ENCODE measurements at places on chromosomes 4 and X.
A peak's percentile ranks its signal among the peaks of the same experiment; 100 is the strongest.

GRCh38 chr4:90181644-90182043 is 54.5 kb downstream of the CCSER1 start:
- no peak for DNase-seq

GRCh38 chr4:55517526-55518229 is 29.0 kb downstream of the CLOCK start:
- no peak for DNase-seq

GRCh38 chrX:323721-324628 is 5.4 kb upstream of the GTPBP6 start:
- DNase-seq, result peak; percentile 47

- DNase-seq, result no peak
Observed at GRCh38 chrX:40440866-40441265, 139.9 kb upstream of the ATP6AP2 start.

- no peak for DNase-seq
Observed at GRCh38 chrX:41116948-41117347, 31.7 kb downstream of the USP9X start.

GRCh38 chrX:46913667-46914066 is 1.4 kb downstream of the JADE3 start:
- DNase-seq, result no peak

DNA sequence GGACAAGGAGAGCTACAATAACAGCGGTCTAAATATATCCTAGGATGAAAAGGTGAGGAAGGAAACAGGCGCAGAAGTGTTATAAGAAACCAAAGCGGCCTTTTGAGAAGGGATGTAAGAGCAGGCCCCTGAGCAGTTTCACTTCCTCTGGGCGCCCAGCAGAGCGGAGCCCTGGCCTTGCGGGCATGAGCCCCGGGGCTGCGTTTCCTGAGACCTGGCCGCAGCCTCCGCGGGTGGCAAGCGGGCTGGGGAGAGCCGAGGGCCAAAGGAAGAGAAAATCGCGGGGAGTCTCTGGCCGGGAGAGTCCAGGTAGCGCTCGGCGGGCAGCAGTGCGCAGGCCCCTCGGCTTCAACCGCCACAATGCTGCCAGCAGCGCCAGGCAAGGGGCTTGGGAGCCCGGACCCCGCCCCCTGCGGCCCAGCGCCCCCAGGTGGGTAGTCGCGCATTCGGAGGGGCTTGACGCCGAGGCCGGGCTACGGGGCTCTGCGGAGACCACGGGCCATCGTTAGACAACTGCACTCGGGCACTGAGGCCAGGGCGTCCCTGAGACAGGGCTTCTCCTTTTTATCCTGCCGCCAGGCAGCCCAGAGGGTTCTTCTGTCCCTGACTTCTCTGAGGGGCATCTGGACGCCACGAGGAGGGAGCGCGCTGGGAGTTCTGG is at the start of gene BANK1:
Gene BANK1 (plus strand): TSS at position 210 of the 661 bp plus-strand sequence. CDS start 151 bp downstream, at position 361.
- no peak for DNase-seq

DNA sequence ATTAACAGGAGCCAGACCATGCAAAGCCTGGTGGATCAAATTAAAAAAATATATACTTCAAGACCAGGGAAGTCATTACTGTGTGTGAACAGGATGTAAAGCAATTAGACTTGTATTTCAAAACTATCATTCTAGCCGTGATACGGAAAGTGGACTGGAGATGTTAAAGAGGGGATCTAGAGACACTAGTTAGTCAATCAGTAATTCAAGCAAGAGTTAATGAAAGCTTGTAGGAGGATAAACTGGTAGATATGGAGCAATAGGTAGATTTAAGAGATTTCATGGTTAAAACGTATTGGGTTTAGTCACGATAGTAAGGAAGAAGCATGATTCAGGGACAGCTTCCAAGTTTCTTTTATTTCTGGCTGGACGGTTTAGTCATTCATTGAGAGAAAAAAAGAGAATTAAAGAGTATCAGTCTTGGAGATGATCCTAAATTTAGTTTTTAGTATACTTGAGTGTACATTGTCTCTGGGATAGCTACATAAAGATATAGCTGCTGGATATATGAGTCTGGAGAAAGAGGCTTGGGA is 3.9 kb downstream of the MAD2L1 start:
- DNase-seq, result no peak

- DNase-seq, result no peak
Observed at GRCh38 chr4:5184606-5185005, 133.3 kb downstream of the STK32B start.

DNA sequence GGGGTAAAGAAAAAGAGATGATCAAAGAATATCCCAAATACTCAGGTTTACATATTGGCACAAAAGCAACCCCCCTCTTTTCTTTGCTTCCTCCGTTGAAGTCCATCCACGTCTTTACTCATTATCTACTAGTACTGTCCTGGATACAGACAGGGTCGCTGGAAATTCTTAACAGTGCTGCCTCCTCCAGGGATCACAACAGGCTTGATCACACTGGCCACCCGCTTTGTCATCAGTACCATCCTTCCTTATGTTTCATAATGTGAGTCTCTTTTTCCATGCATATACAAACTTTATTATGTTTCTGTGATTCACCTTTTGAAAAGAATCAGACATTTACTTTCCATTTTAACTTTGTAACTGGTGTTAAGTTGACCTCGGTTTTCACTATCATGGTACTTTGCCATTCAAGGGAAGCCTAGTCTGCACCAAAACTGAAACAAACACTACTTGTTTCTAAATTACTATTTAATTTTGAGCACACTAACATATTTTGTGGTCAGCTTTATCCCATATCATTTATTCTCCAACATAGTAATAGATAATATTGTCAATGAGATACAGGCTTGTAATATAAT is 387.5 kb upstream of the PPP1R2C start:
- DNase-seq, result no peak

DNA sequence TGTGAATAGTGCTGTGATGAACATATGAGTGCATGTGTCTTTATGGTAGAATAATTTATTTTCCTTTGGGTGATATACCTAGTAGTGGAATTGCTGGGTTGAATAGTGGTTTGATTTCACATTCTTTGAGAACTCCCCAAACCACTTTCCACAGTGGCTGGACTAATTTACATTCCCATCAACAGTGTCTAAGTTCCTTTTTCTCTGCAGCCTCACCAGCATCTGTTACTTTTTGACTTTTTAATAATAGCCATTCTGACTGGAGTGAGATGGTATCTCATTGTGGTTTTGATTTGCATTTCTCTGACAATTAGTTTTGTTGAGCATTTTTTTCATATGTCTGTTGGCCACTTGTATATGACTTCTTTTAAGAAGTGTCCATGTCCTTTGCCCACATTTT is 29.1 kb downstream of the JADE3 start:
- no peak for DNase-seq

- no peak for DNase-seq
Observed at GRCh38 chrX:850471-850916, 219.9 kb downstream of the SHOX start.

DNA sequence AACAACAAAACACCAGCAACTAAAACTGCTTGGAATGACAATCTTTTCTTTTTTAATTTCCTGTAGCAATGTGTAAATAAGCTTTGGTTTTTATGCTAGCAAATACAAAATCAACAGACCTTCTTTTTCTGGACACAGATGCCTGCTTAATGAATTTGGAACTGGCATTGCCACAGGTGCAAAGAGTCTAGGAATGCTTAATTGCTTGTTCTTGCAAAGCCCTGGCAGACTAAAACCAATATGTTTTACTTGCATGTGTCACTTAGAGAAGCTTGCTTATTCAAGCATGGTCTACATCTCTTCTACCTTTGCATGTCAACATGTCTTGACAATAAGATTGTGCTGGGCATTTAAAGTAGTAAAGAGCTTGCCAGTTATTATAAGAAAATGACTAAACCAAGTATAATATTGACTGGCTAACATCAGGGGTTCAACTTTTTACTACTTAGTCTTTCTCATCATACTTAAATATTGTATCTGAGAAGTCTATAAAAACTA is 656.7 kb upstream of the NDST4 start:
- DNase-seq, result no peak

DNA sequence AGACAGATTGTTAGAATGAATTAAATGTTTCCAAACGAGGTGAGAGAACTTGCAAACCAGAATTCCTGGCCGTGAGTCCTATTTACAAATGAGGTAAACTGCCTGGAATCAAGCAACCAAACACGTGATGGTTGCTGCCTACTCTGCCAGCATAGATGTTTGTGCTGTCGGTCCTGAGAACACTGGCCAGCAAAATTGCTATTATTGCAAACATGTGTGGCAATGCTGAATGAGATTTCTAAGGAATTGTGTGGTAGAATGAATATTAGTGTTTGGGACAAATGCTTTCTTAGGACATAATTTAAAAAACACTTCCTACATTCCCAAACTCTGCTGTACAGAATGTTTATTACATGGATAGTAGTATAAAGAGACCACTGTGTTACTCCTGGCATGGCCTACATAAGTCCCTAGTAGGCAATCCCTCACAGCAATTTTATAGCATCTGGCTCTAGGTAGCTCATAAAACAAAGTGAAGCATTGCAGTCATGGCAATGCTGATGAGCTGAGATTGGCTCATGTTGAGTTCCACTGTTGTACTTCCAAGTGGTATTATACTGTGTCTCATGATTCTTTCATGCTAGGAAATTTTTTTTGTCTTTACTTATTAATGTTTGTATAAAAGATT is 605.2 kb upstream of the EPHA5 start:
- no peak for DNase-seq

DNA sequence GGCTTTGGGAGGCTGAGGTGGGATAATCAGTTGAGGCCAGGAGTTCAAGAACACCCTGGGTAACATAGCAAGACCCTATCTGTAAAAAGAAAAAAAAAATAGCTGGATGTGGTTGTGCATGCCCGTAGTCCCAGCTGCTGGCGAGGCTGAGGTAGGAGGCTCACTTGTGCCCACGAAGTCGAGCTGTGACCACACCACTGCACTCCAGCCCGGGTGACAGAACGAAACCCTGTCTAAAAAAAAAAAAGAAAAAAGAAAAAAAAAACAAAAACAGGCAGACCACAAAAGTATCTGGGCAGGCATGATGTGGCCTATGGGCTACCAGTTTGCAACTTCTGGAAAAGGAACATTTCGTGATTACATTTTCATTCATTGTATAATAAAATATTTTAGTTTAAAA is 38.1 kb upstream of the RASGEF1B start:
- DNase-seq, result no peak

- DNase-seq, result no peak
Observed at GRCh38 chrX:136879001-136879687, 1.4 kb downstream of the RBMX start.

DNA sequence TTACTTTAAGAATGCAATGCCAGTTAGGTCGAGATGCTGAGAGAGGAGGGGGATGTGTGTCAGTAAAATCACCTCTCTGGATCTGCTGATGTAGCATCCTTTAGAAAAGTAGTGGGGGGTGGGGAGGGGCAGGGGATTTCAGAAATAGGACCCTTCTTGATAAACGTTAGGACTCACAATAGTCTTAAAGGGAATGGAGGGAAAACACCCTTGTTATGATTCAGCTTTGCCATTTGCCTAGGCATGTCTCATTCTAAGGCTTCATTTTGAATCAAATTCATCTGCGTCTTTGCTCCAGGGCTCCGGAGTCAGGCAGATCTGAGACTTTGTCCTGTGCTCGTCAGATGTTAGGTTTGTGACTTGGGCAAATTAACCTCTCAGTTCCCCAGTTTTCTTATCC is 879 bp downstream of the SH2D1A start:
- DNase-seq, result peak; percentile 46

GRCh38 chr4:144787365-144788258 is 141.7 kb downstream of the HHIP start:
- DNase-seq, result no peak

DNA sequence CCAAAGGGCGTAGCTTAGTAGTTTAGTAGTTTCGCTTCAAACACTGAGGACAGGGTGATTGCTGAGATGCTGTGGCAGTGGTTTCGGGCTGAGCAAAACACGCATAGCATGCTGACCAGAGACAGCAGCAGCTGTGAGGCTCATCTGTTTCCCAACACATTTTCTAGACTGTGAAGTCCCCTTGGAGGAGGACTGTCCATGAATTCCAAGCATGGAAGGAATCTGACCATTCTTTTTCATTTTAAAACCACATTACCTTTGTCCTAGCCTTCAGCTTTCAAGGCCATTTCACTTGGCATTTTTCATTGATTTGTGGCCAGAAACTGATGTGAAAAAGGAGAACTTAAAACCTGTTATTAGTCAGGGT is 240.9 kb downstream of the PALLD start:
- no peak for DNase-seq

DNA sequence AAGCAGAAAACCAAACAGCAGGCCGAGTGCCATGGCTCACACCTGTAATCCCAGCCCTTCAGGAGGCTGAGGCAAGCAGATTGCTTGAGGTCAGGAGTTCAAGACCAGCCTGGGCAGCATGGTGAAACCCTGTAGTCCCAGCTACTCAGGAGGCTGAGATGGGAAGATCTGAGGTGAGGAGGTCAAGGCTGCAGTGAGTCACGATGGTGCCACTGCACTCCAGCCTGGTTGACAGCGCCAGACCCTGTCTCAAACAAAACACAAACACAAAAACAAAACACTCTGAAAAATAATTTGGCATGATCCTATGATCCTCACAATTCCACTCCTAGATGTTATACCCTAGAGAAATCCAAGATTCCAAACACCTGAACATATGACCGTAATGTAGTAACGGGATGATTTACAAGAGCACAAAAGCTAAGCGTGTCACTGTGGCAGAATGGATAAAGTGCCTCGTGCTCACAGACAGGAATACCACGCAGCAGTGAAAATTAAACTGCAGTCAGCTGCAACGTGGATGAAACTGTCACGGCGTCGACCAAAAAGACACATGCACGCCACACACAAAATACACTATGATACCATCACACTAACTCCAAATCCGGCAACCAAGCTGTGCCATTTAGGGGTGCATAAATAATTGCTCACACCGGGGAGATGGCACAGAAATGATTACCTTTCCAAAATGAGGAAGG is 1.7 kb downstream of the NELFA start:
- no peak for DNase-seq

- no peak for DNase-seq
Observed at GRCh38 chr4:173051716-173052115, 116.9 kb upstream of the GALNT7 start.

- peak; percentile 25 for DNase-seq
Observed at GRCh38 chrX:73214426-73215094, at the start of gene NAP1L2. NAP1L2 (minus strand) TSS chrX:73214851; CDS start chrX:73214492, 359 bp downstream.

- no peak for DNase-seq
Observed at GRCh38 chr4:37674439-37674838, 11.7 kb downstream of the RELL1 start.

- no peak for DNase-seq
Observed at GRCh38 chr4:54657185-54657550, 589 bp upstream of the KIT start.

DNA sequence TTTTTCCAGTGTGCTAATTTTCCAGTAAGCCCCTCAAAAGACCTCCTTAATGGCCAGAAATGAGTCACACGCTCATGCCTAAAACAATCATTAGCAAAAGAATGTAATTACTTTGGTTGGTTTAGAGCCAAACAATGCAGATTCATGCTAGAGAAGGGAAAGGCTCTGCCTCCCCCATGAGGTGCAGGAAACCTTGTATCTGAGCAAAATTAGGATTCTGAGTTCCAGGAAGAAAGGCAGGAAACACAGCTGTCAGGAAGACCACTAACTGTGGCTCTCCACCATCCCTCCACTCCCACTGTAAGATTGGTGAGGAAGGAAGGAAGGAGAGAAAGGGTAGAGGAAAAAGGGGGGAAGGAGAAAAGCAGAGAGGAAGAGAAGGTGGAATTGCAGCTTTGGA is 104.9 kb upstream of the DHX15 start:
- DNase-seq, result no peak

Data from activated CD4-positive, alpha-beta T cell treated with anti-CD3 and anti-CD28 coated beads, Interleukin-2, amount 50 U/mL, for 4 hours (primary cell).